ENCODE measurements at places on chromosomes 13 and 19.

GRCh38 chr13:82802528-82802927, 1079.7 kb downstream of the SLITRK1 start:
- DNase-seq: no peak

DNA sequence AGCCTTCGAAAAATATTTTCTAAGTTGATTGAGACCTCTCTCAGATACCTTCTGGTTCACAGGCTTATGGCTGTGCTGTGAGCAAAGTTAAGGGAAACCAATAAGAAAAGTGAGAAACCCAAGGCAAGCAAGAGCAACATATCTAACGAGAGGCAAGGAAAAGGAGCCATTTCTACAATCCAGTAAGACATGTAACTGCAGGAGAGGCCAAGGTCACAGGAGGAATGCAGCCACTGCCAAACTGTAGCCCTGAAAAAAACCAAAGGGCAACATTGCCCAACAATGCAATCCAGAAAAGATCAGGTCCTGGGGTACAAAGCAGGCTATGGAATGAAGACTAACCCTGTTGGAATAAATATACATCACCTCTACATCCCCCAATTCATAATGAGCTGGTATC, 21.3 kb downstream of the SCGB2B2 start:
- no peak for DNase-seq

GRCh38 chr19:42191855-42192254, 25.6 kb downstream of the DEDD2 start:
- no peak for DNase-seq

DNA sequence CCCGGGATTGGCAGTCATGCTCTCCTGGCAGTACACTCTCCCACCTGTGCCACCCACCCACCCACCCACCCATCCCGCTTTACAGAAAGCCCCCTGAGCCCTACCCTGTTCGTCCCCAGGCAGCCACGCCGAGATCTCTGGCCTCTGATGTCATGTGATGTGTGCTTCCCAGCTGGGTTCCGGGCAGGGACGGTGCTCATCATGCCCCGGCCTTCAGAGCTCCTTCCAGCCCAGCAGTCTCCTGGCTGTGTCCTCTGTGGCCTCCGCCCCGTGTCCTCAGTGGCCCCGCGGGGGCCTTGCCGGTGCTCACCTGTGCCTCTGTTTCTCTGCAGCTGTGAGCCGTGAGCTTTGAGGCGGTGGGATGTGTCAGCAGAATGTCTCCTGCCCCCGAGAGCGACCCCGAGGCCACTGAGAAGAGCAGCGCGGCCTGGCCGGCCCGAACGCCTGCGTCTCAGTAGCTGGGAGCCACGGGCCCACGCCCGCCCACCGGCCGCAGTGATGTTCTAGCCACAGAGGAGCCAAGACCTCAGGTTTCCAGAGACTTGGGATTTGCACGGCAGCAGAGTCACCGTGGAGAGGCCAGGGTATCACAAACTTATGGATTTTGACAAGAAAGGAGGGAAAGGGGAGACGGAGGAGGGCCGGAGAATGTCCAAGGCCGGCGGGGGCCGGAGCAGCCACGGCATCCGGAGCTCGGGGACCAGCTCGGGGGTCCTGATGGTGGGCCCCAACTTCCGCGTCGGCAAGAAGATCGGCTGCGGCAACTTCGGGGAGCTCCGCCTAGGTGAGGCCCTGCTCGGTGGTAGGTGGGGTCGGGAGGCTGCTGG, 28.4 kb downstream of the CSNK1G2 start:
- no peak for DNase-seq

DNA sequence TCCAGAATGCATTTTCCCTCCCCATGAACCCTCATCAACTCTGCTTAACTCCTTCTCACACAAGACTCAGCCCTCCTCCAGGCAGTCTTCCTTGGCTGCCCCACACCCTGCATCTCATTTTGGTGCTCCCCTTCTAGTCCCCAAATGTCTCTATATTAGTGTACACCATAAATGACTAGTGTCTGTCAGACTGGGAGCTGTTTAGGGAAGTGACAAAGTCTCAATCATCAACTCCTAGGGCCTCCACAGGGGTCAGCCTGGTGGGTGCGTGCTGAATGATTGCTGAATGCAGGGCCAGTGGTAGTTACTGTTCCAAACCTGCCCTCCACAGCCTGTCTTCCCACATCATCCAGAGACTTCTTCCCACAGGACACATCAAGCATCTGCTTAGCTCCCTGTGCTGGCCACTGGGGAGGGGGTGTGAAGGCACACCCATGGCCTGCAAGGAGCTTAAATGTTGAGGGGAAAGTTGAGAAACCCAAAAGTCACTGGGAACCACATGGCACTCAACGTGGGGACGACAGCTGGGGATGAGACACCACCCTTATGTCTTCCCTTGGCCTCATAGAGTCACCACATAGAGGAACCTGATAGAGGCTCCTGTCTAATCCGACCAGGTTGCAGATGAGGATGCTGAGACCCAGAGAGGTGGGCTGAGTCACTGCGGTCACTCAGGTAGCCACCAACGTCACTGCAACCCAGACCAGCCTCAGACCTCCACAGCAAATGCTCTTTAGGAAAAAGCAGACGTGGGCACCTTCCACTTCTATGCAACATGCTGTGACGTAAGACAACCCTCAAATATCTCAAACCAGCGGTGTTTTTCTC, 79.3 kb upstream of the TM9SF2 start:
- no peak for DNase-seq

GRCh38 chr13:22047082-22047784, 376.4 kb downstream of the FGF9 start:
- no peak for DNase-seq

- DNase-seq: no peak
Measured at GRCh38 chr19:28377077-28377476, 835.9 kb downstream of the UQCRFS1 start.

GRCh38 chr19:4730740-4731171, 7.1 kb upstream of the DPP9 start:
- DNase-seq: no peak

GRCh38 chr13:50608370-50608769, 235.1 kb downstream of the DLEU7 start:
- no peak for DNase-seq

DNA sequence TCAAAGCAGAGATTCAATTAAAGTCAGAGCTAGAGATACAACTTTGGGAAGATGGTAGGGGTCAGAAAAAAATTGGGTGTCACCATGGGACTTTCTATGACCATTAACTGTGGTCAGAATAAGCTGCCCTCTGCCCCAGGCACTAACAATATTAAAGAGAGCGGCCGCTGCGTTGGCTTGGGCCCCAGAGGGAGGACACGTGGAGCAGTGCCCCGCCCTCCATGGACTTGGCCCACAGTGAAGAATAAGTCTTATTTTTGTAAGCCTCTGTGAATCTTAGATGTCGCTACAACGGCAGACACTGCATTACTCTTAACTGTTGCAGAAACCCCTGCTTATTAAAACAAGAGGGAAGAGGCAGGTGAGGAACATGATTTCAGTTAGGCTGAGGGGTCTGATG, 172.7 kb downstream of the UQCRFS1 start:
- DNase-seq: no peak

DNA sequence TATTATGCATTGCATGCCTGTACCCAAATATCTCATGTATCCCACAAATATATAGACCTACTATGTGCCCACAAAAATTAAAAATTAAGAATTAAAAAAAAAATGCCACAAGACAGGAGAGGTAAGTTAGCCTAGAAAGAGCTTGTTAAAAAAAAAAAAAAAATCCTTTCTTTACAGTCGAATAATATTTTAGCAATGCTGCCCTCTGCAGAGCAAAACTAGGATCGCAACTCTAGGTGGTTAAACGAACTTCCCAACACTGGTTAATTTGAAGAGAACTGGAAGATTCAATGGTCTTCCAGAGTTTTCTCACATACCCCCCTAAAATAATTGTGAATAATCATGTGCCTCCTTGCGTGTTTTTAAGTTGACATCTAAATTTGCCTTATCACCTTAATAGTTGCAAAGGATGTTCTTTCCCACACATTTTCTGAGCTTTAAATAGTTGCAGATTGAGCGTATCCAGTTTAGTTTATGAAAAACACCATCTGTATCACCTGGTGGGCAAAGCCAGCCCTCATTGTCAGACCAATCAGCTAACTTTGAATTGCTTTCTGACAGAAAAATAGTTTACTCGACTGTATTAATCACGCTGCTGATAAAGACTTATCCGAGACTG, 47.4 kb upstream of the RCBTB2 start:
- DNase-seq: no peak

- DNase-seq: no peak
Measured at GRCh38 chr19:19081642-19082151, 17.9 kb downstream of the SLC25A42 start.

GRCh38 chr19:16698914-16699313, 20.7 kb upstream of the NWD1 start:
- no peak for DNase-seq

DNA sequence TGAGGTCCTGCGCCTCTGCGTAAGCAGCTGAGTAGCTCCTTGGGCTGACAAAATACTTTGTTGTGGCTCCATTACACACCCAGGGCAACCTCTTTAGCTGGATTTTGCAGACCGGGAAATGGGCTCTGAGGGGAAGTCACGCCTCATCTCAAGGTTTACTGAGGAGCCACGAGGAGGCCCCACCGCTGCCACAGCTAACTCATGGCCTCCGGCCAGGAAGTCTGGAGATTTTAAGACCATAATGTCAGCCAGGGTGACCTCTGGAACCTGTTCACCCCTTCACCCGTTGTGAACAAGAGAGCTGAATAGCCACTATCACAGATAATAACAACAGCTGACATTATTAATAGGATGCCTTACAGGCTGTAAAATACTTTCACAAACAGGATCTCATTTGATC, 351.3 kb upstream of the TMTC4 start:
- DNase-seq: no peak

- no peak for DNase-seq
Measured at GRCh38 chr13:113404366-113404722, 40.4 kb upstream of the GRTP1 start.

- no peak for DNase-seq
Measured at GRCh38 chr13:29160862-29161261, 340.7 kb downstream of the MTUS2 start.

DNA sequence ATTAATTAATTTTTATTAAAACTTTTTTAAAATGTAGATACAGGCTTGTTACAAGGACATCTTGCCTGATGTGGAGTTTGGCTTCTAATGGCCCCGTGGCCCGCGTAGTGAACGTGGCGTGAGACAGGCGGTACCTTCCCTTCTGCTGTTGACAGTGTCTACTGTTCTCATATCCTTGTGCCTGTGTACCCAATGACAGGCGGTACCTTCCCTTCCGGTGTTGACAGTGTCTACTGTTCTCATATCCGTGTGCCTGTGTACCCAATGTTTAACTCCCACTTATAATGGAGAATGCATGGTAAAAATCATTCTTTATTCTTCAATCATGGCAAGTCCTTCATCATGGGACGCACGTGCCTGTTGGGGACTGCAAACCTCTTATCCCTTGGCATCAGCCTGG, 79.1 kb upstream of the ZNF835 start:
- no peak for DNase-seq

GRCh38 chr19:12787458-12787857, 3.8 kb upstream of the JUNB start:
- no peak for DNase-seq

GRCh38 chr19:2168619-2169424, 5.1 kb downstream of the DOT1L start:
- DNase-seq: peak; percentile 86

DNA sequence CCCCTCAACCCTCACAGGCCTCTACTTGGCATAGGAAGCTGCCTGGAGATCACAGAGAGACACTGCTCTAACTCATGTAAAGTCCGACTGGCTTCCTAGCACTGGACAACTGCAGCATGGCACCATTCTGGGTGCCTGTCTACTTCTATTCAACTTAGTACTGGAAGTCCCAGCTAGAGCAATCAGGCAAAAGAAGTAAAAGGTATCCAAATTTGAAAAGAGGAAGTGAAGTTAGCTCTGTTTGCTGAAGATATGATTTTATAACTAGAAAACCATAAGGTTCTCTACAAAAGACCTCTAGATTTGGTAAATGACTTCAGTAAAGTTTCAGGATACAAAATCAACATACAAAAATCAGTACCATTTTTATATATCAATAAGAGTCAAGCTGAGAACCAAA, 1017.6 kb downstream of the PCDH9 start:
- no peak for DNase-seq

GRCh38 chr13:70784207-70784989, 676.1 kb upstream of the KLHL1 start:
- no peak for DNase-seq

DNA sequence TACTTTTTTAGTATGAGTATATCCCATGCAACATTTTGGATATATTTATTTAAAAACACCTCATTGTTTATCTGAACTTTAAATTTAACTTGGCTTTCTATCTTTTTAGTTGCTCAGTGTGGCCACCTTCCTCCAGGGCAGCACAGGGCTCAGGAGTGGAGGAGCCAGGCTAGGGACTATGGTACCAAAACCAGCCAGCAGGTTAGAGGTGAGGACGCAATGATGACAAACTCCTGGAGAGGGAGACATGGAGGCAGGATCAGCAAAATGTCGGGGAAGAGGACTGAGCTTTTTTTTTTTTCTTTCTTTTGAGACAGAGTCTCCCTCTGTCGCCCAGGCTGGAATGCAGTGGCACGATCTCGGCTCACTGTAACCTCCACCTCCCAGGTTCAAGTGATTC, 29.6 kb upstream of the CALM3 start:
- no peak for DNase-seq

- DNase-seq: no peak
Measured at GRCh38 chr19:29715701-29716581, 880 bp upstream of the C19orf12 start.

DNA sequence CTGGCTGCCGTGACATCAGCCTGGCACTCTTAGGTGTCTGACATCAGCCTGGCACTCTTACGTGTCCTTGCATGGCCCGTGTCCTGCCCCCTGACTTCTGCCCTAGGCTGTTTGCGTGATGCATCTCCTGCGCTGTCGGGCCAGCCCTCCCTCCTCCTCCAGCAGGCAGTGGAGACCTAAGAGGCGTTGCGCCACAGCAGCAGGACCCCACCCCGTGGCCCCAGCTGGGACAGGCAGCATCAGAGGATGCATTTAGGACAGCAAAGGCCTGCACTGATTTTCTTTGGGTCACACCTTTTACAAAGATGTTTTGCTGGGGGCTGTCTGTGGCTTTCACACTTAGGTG, 65.3 kb downstream of the GPR12 start:
- DNase-seq: no peak

- DNase-seq: no peak
Measured at GRCh38 chr13:98972627-98973026, 5.2 kb downstream of the DOCK9 start.

DNA sequence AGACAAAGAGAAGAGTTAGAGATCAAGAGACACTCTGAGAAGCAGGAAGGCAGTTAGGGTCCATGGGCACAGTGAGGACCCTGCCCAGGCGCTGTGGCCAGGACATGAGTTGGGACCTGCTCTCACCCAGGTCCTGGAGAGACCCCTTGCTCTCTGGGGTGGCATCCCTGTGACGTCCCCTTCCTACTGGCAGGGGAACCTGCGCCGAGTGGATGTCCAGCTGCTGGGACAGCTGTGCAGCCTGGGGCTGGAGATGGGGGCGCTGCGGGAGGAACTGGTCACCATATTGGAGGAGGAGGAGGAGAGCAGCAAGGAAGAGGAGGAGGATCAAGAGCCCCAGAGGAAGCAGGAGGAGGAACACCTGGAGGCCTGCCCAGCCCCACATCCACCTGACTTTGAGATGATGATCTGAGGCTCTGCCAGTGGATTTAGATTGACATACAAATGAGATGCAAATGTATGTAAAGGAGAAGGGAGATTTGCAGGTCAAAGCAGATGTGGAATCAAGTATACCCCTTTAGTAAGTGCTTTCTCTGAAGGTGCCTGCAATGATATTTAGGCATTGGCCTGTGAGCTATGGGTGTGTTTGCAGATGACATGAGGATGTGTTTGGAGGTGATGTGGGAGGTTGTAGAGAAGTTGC, 978 bp downstream of the ERICH4 start:
- DNase-seq: no peak

- no peak for DNase-seq
Measured at GRCh38 chr13:85316506-85317025, 482.7 kb downstream of the SLITRK6 start.

All from GM13977 (cell line).